ENCODE measurements at places on chromosomes 4 and X.

DNA sequence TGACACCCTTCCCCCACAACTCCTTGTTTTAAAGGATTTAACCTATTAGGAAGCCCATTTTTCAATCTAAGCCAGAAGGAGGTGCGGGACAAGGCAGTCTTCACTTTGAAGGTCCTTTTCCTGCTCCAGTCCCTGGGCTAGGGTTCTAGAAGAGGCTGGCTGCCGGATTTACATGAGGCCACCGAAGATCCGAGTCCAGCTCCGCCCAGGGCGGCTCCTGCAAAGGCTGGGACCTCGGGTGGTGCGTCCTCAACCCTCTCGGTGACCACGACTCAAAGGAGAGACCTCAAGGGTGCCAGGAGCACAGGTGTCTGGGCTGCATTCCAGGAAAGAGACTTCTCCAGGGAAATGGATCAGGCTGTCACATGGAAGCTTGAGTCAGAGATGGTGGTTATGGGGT is 471.6 kb downstream of the PCDH19 start:
- no peak for DNase-seq

DNA sequence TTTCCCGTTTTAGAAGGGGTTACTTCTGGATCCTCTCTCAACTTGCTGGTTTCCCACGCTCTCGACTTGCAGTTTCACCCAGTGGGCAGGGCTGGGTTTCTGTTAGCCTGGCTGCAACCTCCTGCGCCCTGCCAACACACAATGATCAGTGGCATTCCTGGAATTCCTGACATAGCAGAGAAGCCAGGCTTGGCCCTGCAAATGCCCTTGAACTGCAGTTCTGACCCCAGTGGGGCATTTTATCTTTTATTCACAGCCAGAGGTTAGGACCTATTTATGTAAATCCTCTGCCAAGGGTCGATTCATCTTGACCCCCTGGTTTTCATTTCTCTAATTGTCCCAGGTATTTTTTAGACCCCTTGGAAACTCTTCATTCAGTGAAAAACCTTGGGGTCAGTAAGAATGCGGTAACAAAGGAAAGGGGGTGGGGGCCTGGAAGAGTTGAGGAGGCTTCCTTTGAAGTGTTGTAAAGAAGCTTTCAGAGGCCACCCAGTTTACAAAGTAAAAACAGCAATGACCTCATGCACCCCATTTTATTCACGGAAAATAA is 217.6 kb downstream of the ZNF674 start:
- DNase-seq: no peak

GRCh38 chr4:56681853-56682525 is 893 bp upstream of the HOPX start:
- DNase-seq: no peak

DNA sequence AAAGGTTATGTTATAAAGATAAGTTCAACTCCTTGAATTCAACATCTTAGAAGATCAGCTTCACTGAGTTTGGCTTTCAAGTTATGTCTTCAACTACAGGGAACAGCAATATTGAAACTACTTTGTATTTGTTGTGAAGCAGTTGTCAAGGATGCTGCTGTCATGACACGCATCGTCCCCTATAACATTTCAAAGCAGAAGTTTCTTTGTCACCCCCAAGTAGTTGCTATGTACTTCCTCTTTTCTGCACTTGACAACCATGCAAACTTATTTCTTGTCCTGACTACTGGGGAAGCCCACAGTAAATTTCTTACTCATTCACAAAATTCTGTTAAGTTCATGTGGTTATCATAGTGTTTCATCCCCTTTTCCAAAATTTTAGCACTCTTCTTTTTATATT is 14.3 kb downstream of the ANTXR2 start:
- DNase-seq: peak; percentile 32

DNA sequence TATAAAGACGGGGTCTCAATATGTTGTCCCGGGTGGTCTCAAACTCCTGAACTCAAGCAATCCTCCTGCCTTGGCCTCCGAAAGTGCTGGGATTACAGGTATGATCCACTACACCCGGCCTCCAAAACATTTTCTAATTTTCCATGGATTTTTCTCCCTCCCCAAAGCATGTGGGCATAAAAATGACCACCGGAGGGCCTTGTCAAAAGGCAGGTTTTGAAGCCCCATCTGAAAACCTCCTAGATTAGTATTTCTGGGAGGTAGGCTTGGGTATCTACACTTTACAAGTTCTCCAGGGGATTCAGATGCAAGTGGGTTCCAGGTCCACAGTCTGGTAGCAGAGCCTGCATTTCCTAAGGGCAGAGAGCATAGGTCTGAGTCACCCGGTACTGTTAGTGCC is 1.4 kb upstream of the GPR173 start:
- DNase-seq: no peak

DNA sequence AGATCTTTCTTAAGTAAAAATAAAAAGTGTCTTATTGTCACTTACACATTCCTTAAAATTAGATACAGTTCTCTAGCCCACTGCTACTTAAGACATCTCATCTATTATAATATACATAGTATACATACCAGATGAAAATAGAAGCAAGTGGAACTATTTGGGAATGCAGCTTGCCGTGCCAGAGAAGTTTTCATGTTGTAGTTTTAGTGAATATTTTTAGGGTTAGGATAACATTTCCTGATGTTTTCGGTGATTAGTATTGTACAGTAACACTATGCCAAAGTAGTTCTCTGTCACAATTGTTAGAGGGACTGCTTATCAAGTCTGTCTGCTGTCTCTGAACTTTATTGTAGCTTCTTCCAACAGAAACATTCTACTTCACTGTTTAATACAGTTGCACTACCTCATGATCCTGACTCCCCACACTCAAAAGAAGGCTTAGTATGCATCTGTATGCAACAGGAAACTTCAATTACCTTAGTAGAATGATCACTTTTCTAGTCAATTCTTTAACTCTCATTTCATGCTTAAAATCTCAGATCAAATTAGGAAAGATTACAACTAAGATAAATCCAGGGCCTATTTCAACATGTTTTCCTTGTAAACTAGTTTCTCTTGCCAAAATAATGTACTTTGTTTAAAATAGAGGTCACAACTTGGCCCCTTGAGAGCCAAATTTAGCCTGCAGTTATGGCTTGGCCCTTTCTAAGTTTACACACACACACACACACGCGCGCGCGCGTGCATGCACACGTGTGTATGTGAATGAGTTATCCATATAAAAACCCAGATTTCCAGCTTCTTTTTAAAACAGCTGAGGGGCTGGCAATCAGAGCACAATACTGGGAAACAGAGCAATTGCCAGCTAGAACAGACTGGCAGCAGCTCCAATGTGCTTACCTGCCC is 42.3 kb upstream of the SRPX start:
- DNase-seq: no peak

- DNase-seq: no peak
These were observed 407.9 kb downstream of the HNRNPD start for GRCh38 chr4:81965911-81966310.

DNA sequence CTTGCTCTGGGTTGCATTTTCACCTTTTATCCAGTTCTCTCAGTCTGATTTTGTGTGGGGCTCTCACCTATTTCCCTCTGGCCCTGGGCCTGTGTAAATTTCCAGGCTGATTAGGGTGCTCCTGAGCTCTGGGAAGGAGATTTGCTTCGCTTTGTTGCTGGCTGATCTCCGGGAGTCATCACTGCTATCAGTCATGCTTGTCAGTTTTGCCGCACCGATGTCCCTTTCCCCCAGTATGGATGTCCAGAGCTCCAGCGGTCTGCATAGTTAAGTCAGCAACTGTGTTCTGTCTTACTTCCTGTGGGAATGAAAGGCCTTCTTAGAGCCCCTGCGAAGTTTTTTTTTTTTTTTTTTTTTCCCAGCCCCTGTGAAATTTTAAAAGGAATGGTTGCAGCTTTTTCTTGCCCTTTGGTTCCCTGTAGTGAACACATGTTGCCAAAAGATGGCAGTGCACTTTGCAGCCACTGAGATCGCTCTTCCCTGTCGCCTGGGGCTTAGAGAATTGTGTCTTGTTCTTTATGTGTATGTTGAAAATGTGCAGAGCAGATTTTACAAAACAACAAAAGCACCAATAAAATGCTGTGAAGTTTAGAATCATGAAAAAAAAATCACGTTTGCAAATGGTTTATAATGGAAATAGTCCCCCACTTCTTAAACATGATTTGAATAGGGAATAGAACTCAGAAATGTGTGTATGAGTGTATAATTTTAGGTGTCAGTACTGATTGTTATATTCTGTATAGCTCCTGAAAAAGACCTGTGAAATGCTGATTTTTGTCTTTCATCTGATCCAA is 109.1 kb upstream of the SLC4A4 start:
- no peak for DNase-seq

GRCh38 chr4:181085557-181085956 is 1157.6 kb upstream of the TENM3 start:
- DNase-seq: no peak

DNA sequence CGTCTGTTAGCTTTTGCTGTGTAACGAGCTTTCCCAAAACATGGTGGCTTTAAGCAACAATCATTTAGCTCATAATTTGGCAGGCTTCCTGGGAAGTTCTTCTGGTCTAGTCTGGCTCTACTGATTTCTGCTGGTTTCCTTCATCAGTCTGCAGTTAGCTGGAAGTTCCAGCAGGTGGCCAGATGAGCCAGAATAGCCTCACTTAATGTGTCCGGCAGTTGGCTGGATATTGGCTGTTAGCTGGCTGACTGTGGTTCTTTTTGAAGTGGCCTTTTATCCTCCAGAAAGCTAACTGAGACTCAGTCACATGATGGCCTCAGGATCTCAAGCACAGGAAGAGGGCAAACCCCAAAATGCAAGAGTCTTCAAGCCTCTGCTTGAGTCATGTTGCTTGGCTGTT is 34.9 kb downstream of the FTHL17 start:
- no peak for DNase-seq

GRCh38 chrX:107766470-107767150 is 9.0 kb downstream of the TSC22D3 start:
- no peak for DNase-seq

DNA sequence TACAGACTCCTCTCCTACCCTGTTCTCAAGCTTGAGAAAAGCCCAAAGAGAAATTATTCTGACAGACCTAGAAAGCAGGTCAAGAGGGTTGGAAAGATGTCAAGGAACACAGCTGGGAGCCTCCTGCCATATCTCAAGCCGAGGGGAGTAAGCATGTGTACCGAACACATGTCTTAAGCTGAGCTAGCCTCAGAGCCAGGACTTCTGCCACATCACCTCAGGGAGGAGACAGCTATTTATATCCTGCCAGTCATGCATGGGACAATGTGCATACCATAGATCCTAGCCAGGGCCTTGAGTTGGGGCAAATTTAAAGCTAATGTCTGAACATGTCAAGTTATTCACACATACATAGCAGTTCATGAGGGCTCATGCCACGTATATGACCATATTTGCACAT is 11.8 kb downstream of the TMEM31 start:
- no peak for DNase-seq

GRCh38 chrX:20130357-20130756 is 11.3 kb downstream of the EIF1AX start:
- DNase-seq: no peak
